ENCODE measurements at places on chromosomes 3 and 15. TPM values are rescaled to one million over a fixed set of nuclear protein-coding genes. Genes with fewer than 3 reads are reported as not detected.

Gene MINAR1
- 0.42 TPM for total RNA-seq

Gene WNT5A
- 0.42 TPM for total RNA-seq

Gene SCAMP2
- 31.3 TPM for total RNA-seq

Gene EOGT
- total RNA-seq = 13.7 TPM

Gene LMAN1L
- 0.21 TPM for total RNA-seq

Gene C3orf49
- not detected for total RNA-seq

Gene EFHB
- total RNA-seq = 0.73 TPM

Gene SCAANT1
- not detected for total RNA-seq

Gene NANOGP8
- total RNA-seq = 0.21 TPM

Gene EPHB3
- 1.6 TPM for total RNA-seq

Gene OR5K2
- not detected for total RNA-seq

Gene RARB
- not detected for total RNA-seq

Gene MB21D2
- total RNA-seq = 8.7 TPM

Gene DNAJC13
- 17.7 TPM for total RNA-seq

Gene PPP1R14D
- not detected for total RNA-seq

Gene CAPN7
- total RNA-seq = 111 TPM

Gene GHSR
- total RNA-seq = not detected

Gene LOXL1
- total RNA-seq = 0.73 TPM

Gene PLSCR4
- 0.10 TPM for total RNA-seq

Gene CLEC3B
- total RNA-seq = 0.21 TPM

Gene TMEM41A
- total RNA-seq = 16.8 TPM

Measured in mononuclear cell (primary cell).